ENCODE measurements at places on chromosomes 3 and 15.

- DNase-seq, result no peak
- H3K4me3 ChIP-seq, result no peak overlapping the region
- H3K27me3 ChIP-seq, result peaks cover 9% of the 10 kb centered on the region
- H3K4me1 ChIP-seq, result no peaks in the 10 kb centered on the region
- H3K36me3 ChIP-seq, result no peaks in the 10 kb centered on the region
- H3K27ac ChIP-seq, result no peak overlapping the region
Measured at GRCh38 chr15:37900326-37901221, 33.9 kb upstream of the TMCO5A start.

- H3K36me3 ChIP-seq, result no peaks in the 10 kb centered on the region
- no peak overlapping the region for H3K4me3 ChIP-seq
- DNase-seq, result no peak
Measured at GRCh38 chr3:12188681-12189287, 30.1 kb upstream of the TIMP4 start.

DNA sequence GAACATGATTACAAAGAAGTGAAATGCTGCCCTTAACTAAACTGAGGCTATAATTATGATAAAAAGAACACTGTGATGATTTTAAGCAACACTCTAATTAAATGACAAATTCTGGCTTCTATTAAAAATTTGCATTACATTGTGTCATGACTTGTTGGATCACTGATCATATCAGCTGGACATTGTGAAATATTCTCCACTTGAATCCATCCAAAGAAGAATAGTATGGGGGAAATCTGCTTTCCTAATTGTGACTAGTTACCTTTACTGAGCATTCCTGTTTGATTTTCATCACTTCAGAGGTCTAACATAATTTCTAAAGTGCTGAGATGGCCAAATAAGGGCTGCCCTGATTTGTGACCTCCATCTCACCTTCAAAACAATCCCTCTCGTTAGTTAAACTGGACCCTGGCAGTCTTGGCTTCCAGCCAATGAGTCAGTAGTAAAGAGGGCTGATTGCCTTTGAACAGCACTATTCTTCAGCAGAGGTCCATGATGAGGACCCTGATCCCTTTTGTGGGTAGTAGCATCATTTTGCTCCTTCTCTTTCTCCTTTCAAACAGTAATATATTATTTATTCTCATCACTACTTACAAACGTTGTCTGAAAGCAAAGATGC is 53.5 kb upstream of the LEKR1 start:
- peaks cover 5% of the 10 kb centered on the region for H3K36me3 ChIP-seq
- no peak overlapping the region for H3K27ac ChIP-seq
- peaks cover 12% of the 10 kb centered on the region for H3K4me1 ChIP-seq
- DNase-seq, result no peak

GRCh38 chr3:187836823-187837770 is 91.8 kb upstream of the BCL6 start:
- no peaks in the 10 kb centered on the region for H3K27me3 ChIP-seq
- H3K4me3 ChIP-seq, result no peak overlapping the region
- H3K4me1 ChIP-seq, result no peaks in the 10 kb centered on the region
- peaks cover 7% of the 10 kb centered on the region for H3K36me3 ChIP-seq
- no peak overlapping the region for H3K27ac ChIP-seq
- DNase-seq, result no peak

DNA sequence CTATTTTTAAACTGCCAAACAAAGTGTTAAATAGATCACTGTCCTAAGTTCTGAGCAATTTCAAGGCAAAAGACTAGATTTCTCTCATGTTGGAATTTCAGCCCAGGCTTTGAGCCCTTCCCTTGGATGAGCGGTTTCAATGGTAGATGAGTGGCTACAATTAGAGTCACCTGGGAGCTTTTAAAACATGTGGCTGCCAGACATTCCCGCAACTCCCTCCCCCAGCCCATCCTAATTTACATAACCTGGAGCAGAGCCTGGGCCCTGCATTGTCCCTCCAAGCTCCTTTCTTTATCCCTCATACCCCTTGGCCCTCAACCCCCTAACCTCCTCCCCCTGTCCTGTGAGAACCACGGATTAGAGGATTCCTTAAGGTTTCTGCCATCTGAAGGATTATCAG is 357.5 kb upstream of the UMPS start:
- no peak overlapping the region for H3K27ac ChIP-seq
- no peaks in the 10 kb centered on the region for H3K4me1 ChIP-seq
- H3K36me3 ChIP-seq, result no peaks in the 10 kb centered on the region
- DNase-seq, result no peak
- no peak overlapping the region for H3K4me3 ChIP-seq
- no peaks in the 10 kb centered on the region for H3K27me3 ChIP-seq

GRCh38 chr3:48428572-48429316 is 1.1 kb downstream of the PLXNB1 start:
- DNase-seq, result no peak
- peaks cover 24% of the 10 kb centered on the region for H3K27me3 ChIP-seq
- H3K36me3 ChIP-seq, result no peaks in the 10 kb centered on the region
- H3K27ac ChIP-seq, result no peak overlapping the region

DNA sequence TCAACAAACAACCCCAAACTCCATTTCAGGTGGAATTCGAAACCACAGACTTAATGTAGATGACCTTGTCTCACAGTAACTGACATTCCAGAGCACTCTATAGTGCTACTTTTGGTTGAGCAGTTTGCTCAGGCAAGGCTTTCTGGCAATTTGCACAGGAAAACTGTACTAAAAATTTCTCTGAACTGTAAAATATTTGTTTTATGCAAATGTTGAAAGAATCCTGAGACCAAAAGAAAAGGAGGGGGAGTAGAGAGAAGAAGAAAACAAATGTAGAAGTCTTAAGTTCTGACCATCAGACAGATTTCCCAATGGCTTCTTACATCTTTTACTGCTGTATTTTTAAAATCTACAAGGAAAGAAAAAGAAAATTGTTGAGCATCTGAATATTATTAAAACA is 53.5 kb downstream of the DTWD1 start:
- DNase-seq, result no peak
- no peaks in the 10 kb centered on the region for H3K4me1 ChIP-seq

GRCh38 chr3:69428657-69429255 is 42.9 kb upstream of the FRMD4B start:
- DNase-seq, result no peak
- H3K27me3 ChIP-seq, result no peaks in the 10 kb centered on the region
- no peak overlapping the region for H3K27ac ChIP-seq
- no peaks in the 10 kb centered on the region for H3K4me1 ChIP-seq
- H3K4me3 ChIP-seq, result no peak overlapping the region
- no peaks in the 10 kb centered on the region for H3K36me3 ChIP-seq
